ENCODE measurements at places on chromosomes 16 and 17. TPM values are rescaled to one million over a fixed set of nuclear protein-coding genes. Genes with fewer than 3 reads are reported as not detected.

GRCh38 chr16:23466162-23466885 lies 13.3 kb upstream of the COG7 start:
- no peaks in the 10 kb centered on the region for H3K4me1 ChIP-seq
- no peaks in the 10 kb centered on the region for H3K36me3 ChIP-seq
- H3K27ac ChIP-seq: no peak overlapping the region
- DNase-seq: no peak
- H3K27me3 ChIP-seq: no peaks in the 10 kb centered on the region

DNA sequence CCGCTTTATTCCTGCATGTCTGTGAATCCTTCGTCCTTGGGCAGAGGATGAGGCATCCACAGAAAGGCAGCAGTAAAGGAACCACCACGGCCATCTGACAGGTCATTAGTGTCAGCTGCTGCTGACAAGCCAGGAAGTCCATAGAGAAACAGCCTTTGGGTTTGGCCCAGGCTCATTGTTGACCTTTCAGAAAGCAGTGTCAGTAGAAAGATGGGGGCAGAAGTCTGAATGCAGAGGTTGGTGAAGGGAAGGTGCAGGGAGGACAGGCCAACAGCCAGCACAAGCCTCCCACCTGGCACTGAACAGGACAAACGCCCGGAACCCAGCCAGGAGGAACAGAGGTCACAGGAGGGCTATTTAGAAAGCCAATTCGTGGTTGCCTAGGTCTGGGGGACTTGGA lies 105.8 kb downstream of the VAT1L start:
- H3K4me1 ChIP-seq: no peaks in the 10 kb centered on the region
- no peak overlapping the region for H3K4me3 ChIP-seq

DNA sequence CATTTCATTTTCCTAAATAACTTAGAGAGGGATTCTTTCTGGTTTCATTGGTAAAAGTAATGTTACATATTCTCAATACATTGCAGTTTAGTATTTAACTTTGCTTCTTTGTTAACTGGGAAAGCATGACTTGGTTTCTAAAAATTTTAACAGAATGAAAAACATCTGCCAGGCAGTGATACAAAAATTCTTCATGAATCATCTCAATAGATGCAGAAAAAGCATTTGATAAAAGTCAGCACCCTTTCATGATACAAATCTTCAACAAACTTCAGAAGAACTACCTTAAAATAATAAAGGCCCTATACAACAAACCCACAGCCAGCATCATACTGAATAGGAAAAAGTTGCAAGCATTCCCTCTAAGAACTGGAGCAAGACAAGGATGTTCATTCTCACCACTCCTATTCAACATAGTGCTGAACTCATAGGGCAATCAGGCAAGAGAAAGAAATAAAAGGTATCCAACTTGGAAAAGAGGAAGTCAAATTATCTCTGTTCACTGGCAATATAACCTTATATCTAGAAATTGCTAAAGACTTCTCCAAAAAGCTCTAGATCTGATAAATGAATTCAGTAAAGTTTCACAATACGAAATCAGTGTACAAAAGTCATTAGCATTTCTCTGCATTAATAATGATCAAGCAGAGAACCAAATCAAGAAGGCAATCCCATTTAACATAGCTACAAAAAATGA lies 50.4 kb downstream of the SLFN5 start:
- H3K4me3 ChIP-seq: no peak overlapping the region
- H3K36me3 ChIP-seq: no peaks in the 10 kb centered on the region
- no peaks in the 10 kb centered on the region for H3K27me3 ChIP-seq

- no peak for DNase-seq
- H3K36me3 ChIP-seq: no peaks in the 10 kb centered on the region
- H3K27ac ChIP-seq: peak overlapping the region; percentile 55
- H3K4me1 ChIP-seq: no peaks in the 10 kb centered on the region
- H3K4me3 ChIP-seq: peak overlapping the region; percentile 27
These were observed 3.3 kb upstream of the SLFN12L start for GRCh38 chr17:35540589-35541404.

GRCh38 chr17:55731586-55732250 lies 9.1 kb upstream of the TMEM100 start:
- peak overlapping the region; percentile 71 for H3K27ac ChIP-seq
- no peaks in the 10 kb centered on the region for H3K27me3 ChIP-seq
- no peaks in the 10 kb centered on the region for H3K36me3 ChIP-seq
- no peaks in the 10 kb centered on the region for H3K4me1 ChIP-seq
- peak; percentile 61 for DNase-seq

DNA sequence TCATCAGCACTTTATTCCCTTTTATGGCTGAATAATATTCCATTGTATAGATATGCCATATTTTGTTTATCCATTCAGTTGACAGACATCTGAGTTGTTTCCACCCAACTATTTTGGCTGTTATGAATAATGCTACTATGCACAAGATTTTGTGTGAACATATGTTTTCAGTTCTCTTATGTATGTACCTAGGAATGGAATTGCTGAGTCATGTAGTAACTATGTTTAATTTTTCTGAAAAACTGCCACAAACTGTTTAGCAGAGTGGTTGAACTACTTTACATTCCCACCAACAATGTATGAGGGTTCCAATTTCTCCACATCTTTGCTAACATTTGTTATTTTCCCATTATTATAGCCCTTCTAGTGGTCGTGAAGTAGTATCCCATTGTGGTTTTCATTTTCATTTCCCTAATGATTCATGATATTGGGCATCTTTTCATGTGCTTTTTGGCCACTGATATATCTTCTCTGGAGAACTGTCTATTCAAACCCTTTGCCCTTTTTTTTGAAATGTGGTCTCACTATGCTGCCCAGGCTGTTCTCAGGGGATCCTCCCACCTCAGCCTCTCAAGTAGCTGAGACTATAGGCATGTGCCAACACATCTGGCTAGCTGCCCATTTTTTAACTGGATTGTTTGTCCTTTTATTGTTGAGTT lies 26.3 kb downstream of the SMURF2 start:
- no peak overlapping the region for H3K4me3 ChIP-seq
- no peaks in the 10 kb centered on the region for H3K4me1 ChIP-seq
- no peak overlapping the region for H3K27ac ChIP-seq
- H3K27me3 ChIP-seq: no peaks in the 10 kb centered on the region

DNA sequence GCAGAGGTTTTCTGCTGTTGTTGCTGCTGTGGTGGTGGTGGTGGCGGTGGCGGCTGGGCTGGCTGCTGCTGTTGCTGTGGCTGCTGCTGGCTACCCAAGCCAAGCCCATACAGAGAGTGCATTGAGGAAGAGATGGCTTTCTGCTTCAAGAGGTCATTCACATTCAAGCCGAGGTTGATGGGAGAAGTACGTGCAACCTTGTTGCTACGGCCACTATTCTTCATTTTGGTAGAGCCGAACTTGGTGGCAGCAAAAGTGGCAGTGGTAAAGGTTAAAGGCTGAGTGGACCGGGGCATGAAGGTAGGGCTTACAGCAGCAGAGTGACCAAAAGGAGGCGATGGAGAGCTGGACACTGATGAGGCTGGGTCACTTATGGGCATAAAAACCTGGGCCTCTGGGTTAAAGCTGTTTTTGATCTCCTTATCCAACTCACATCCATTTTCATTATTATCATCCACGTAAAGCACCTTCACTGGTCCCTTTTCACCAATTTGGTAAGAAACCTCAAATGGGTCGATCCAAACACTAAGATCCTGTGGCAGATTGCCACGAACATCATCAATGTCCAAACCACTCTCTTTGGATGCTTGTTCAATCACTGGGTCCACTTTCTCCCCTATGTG lies 2.8 kb downstream of the TOB1 start:
- no peaks in the 10 kb centered on the region for H3K36me3 ChIP-seq
- H3K4me1 ChIP-seq: peaks cover 5% of the 10 kb centered on the region
- no peaks in the 10 kb centered on the region for H3K27me3 ChIP-seq
- no peak overlapping the region for H3K4me3 ChIP-seq
- no peak for DNase-seq
- peak overlapping the region; percentile 99 for H3K27ac ChIP-seq

DNA sequence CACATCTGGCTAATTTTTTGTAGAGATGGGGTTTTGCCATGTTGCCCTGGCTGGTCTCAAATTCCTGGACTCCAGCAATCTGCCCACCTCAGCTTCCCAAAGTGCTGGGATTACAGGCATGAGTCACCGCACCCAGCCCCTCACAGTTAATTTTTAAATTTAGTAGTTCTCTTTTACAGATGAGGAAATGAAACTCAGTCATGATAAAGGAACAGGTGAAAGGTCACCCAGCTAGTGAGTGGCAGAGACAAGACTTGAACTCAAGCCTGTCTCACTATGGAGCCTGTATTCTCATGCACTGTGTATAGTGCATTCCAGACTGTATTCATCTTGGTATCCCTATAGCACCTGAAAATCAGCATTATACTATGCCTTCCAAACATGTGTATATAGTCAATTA lies 77.1 kb upstream of the WSB1 start:
- H3K27ac ChIP-seq: no peak overlapping the region
- DNase-seq: no peak
- no peaks in the 10 kb centered on the region for H3K27me3 ChIP-seq
- no peaks in the 10 kb centered on the region for H3K4me1 ChIP-seq
- no peak overlapping the region for H3K4me3 ChIP-seq

DNA sequence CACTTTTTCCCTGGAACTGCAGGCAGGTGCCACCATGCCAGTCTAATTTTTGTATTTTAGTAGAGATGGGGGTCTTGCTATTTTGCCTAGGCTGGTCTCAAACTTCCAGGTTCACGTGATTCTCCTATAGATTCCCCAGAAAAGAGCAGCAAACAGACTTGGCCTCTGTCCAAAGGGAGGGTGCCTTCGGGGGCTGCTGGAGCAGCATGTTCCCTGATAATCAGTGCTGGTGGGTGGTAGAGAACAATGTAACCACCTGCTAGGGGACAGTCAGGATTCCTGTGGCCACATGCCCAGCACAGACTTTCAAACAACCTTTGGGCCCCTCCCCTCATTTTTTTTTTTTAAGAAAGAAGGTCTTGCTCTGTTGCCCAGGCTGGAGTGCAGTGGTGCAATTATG lies 14.2 kb upstream of the CCNF start:
- no peak overlapping the region for H3K4me3 ChIP-seq
- no peaks in the 10 kb centered on the region for H3K4me1 ChIP-seq
- H3K27ac ChIP-seq: no peak overlapping the region
- peaks cover 5% of the 10 kb centered on the region for H3K27me3 ChIP-seq

DNA sequence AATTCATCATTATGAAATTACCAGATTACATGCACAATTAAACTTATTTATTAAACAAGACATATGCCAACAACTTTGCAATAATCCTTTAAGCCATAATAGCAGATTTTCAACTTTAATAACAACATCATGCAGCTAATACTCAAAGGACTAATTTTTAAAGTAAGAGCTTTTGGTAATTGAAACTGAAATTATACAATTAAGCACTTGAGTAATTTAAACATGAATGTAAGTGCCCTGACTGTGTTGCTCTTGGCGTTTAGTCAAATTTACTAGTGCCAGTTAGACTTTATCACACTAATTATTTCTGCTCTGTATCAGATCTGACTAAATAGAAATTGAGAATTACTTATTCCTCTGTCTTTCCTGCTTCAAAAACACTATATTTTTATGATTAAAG lies 46.8 kb upstream of the PSMD7 start:
- DNase-seq: no peak
- no peaks in the 10 kb centered on the region for H3K4me1 ChIP-seq
- no peaks in the 10 kb centered on the region for H3K36me3 ChIP-seq

- no peaks in the 10 kb centered on the region for H3K4me1 ChIP-seq
- H3K27me3 ChIP-seq: no peaks in the 10 kb centered on the region
- no peak for DNase-seq
- H3K36me3 ChIP-seq: no peaks in the 10 kb centered on the region
These were observed 44.2 kb downstream of the NEUROD2 start for GRCh38 chr17:39563476-39563875.

- H3K4me3 ChIP-seq: no peak overlapping the region
- no peak overlapping the region for H3K27ac ChIP-seq
- no peaks in the 10 kb centered on the region for H3K36me3 ChIP-seq
- DNase-seq: no peak
- no peaks in the 10 kb centered on the region for H3K4me1 ChIP-seq
These were observed 30.9 kb upstream of the FOXF1 start for GRCh38 chr16:86479419-86479818.

DNA sequence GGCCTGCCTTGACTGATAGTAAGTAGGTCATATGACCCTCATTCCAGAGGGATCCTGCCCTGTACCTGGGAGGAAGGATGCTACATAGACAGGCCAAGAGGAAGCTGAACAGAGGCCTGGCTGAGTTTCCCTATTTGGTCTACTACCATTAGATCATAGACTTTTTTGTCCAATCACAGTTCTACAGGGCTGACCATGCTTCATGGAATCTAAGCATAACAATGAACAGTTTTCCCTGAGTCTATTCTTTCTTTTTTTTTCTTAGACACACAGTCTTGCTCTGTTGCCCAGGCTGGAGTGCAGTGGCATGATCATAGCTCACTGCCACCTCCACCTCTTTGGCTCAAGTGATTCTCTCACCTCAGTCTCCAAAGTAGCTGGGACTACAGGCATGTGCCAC lies 3.9 kb downstream of the GPR179 start:
- no peak for DNase-seq
- no peaks in the 10 kb centered on the region for H3K27me3 ChIP-seq
- H3K27ac ChIP-seq: no peak overlapping the region
- H3K36me3 ChIP-seq: no peaks in the 10 kb centered on the region
- no peak overlapping the region for H3K4me3 ChIP-seq
- H3K4me1 ChIP-seq: no peaks in the 10 kb centered on the region

GRCh38 chr17:82917699-82918345 lies 78.0 kb upstream of the ZNF750 start:
- no peaks in the 10 kb centered on the region for H3K27me3 ChIP-seq
- no peak for DNase-seq
- H3K4me3 ChIP-seq: no peak overlapping the region
- no peak overlapping the region for H3K27ac ChIP-seq

DNA sequence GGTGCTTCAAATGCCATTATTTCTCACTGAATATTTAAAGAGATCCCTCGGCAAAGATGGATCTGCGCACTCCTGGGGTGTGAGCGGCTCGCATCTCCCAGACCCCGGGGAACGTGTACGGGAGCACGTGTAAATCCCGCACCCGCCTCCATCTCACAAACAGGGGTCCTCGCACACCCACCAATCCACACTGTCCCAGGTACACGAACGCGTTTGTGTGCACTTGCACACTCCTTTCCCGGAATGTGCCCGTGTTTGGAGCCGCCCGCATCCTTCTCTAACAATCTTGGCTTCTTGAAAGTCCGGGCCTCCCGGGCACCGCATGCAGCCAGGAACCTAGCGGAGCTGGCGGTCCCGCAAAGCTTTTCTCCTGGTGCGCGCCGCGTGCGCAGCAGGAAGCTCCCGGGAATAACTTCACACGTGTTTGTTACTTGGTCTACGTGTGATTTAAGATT lies 2.5 kb upstream of the SALL1 start:
- no peaks in the 10 kb centered on the region for H3K27me3 ChIP-seq
- H3K27ac ChIP-seq: peak overlapping the region; percentile 97
- H3K36me3 ChIP-seq: no peaks in the 10 kb centered on the region
- peak overlapping the region; percentile 69 for H3K4me3 ChIP-seq
- H3K4me1 ChIP-seq: no peaks in the 10 kb centered on the region

SP6 gene
- 1.5 TPM for total RNA-seq

ERI2 gene
- 37.3 TPM for total RNA-seq

ZNF764 gene
- 1.5 TPM for total RNA-seq

ASB16 gene
- not detected for total RNA-seq

KRT15 gene
- total RNA-seq: 0.41 TPM

TMEM235 gene
- total RNA-seq: not detected

AOC2 gene
- not detected for total RNA-seq

SMIM36 gene
- not detected for total RNA-seq

ATMIN gene
- total RNA-seq: 17.2 TPM

ALDH3A1 gene
- total RNA-seq: 7.1 TPM

GGA3 gene
- total RNA-seq: 104 TPM

All from uterus (tissue), 4 donors.